ENCODE measurements at places on chromosomes 1 and 21.

- peak; percentile 67 for DNase-seq
Observed at GRCh38 chr1:183417772-183418491, at the start of gene NMNAT2. NMNAT2 (minus strand) TSS chr1:183418380; CDS start chr1:183418267, 113 bp downstream.

GRCh38 chr1:145849356-145850160 lies 4.1 kb downstream of the NUDT17 start:
- no peak for DNase-seq

DNA sequence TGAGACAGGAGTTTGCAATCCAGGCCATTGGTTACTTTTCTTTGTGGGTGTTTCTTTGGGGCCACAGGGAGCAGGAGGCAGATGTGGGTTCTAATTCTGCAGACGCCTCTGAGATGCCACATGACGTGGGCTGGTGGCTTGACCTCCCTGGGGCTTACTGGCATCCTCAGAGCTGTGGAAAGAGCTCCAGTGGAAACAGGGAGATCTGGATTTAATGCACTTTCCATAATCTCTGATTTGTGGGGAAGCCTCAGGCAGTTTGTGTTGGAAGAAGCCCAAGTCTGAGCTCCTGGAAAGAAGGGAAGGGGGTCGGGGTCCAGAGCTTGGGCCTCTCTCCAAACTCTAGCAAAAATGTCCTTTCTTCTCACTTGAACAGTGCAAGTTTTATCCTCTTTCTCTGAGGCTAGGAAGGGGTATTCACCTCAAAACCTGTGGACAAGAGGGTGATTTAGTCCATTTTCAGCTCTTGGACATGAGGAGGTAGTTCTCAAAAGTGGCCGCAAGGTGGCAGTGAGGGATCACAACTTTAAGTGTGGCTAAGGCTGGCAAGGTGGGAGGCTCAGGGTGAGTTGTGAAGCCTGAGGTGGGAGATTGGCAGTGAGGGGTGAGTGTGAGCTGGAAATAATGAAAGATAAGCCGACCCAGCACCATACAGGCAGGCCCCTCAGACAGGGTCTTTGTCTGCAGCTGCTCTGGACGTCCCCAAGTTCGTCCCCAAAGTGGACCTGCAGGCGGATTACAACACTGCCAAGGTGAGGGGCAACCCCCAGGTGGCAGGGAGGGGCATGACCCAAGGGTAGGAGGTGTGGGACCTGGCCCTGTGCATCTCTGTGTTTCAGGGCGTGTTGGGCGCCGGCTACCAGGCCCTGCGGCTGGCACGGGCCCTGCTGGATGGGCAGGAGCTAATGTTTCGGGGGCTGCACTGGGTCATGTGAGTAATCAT lies 9.2 kb downstream of the IKBKE start:
- DNase-seq = no peak

DNA sequence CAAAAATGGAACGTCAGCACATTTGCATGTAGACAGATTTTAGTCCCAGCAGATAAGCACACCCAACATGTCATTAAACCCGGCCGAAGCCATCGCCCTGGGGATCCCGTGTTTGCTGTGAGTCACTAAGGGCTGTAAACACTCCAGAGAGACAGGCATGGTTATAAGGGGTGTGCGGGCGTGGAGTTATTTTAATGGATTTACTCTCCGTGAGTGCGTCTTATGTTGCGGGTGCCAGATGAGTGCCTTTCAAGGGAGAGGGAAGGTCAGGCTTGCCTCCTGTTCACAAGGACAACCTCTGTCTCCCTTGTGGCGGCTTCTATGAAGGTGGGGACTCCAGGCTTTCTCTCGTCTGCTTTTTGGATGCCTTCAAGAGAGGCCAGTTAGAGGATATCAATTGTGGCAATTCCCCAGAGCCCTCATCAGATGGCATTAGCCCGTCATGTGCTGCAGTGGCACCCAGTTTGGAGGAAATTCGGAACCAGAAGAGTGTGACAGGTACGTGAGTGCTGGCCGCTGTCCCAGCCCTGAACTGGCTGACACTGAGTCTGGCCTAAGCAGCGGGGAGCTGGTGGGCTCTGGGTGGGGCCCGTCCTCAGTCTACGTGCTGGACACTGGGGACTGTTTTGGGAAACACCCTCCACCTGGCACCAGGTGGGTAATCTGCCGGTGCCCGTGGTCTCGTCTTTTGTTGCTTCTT lies 223.8 kb upstream of the TMEM51 start:
- DNase-seq = no peak

- DNase-seq = no peak
Observed at GRCh38 chr21:44653123-44653522, 1.3 kb downstream of the KRTAP12-4 start.

All from amygdala (tissue), 56 donors.